Mucosa of gallbladder (tissue), 1 donor: ENCODE measurements at places on chromosomes 4 and X. TPM values are rescaled to one million over a fixed set of nuclear protein-coding genes. Genes with fewer than 3 reads are reported as not detected.

GRCh38 chrX:48992341-48992740, 9.7 kb downstream of the GRIPAP1 start:
- DNase-seq = no peak

DNA sequence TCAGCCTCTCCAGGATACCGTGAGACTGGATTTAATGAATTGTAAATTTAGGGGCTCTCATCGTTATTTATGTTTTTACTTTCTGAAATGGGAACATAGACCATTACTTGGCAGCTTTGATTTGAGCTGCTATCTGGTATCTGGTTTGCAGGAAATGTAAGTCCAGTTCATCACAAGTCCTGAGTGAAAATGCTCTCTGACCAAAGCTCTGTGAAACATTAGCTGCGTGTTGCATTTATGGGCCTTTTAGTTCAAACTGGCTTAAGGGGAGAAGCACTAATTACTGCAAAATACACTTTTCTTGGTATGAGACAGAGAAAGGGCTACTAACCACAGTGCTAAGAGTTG, 420 bp downstream of the CC2D2A start:
- DNase-seq = no peak

- DNase-seq = no peak
Measured at GRCh38 chrX:122833230-122833629, 350.8 kb upstream of the GRIA3 start.

- DNase-seq = no peak
Measured at GRCh38 chr4:8120501-8120900, 38.1 kb downstream of the ABLIM2 start.

DNA sequence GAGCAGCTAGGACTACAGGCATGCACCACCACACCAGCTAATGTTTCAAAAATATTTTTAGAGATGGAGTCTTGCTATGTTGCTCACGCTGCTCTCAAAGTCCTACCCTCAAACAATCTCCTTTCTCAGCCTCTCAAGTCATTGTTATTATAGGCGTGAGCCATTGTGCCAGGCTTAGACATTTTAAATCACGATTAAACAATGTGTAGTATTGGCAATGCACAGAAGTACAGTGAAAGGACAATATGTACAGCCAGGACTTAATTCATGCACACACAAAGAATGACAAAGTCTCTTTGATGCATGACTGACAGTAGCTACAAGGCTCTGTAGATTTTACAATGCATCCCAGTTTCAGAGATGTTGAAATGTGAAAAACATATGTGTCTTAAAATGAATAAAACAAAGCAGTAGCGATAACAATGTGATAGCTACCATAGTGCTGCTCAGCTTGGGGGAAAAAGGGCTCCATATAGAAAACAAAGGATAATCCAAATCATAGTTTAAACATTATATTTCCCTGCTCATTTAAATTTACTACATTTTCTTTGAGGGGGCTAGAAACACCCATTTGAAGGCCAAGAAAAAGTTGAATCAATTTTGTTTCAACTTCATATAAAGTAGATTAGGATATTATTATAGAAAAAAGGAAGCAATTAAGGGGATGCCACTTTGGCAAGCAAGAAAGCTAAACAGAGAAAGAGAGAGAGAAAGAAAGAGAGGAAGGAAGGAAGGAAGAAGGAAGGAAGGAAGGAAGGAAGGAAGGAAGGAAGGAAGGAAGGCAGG, 272.4 kb upstream of the SMIM31 start:
- DNase-seq = no peak

DNA sequence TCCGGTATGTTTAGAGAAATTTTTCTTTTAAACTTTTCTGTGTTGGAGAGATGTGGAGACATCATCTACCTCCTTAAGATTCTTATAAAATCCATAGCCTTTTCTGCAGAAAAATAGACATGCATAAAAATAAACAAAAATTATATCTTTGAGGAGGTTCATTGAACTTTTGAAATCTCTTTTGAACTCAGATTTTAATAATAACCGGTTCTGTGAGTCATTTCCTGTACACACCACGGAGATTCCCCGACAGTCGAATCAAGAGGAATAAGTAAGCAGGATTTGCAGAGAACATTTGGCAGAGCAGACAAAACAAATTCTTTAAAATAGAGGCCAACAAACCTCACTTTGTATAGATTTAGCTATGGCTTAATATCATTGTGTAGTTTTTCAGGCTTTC, 918.7 kb upstream of the POU3F4 start:
- no peak for DNase-seq

DNA sequence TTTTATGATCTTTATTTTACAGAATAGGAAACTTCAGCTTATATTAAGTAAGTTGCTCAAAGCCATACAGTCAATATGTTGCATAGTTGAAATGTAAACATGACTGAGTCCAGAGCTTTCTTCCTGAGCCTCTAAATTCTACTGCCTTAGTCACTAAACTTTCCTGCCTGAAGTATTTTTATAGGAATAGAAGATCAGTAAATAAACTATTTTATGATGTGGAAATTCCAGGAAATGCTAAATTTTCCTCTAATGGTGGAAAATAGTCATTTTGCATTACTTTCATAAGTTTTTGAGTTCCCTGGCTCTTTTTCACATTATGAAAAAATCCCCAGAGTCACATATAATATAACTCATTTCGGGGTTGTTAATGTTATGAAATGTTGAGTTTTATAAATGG, 182.8 kb downstream of the BANK1 start:
- no peak for DNase-seq

DNA sequence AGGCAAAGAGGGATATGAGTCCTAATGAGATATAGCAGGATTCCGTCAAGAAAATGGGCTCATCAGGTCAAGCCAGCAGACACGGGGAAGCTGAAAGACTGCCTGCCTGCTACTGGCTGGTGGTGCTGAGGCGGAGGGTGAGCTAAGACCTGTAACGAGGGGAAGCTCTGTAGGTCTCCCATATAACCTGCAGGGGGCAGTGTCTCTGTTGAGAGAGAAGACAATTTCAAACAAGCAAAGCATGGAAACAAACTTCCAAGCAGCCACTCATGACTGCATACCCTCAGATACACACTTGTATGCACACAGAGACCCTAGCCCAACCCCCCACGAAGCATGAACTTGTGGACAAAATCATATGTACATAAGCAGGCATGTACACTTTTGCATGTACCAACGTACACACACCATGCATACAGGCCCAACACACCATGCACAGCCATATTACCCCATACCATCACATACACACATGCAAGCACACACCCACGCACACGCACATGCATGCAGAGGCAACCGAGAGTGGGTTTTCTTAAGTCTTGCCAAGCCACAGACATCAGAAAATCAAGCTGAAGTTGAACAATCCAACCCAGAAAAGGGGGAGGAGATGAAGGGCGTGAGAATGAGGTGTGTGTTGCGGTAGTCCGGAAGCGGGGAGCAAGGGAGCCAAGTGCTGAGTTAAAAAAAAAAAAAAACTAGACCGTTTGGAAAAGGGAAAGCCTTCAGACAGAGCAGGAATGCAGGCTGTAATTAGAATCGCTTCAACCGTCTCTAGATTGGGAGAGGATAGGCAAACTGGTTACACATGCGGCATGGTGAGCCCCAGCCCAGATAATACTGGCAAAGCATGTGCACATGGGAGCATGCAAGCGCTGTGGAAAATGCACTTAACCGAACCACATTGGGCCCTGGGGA, 71.0 kb downstream of the PJA1 start:
- peak; percentile 40 for DNase-seq

DNA sequence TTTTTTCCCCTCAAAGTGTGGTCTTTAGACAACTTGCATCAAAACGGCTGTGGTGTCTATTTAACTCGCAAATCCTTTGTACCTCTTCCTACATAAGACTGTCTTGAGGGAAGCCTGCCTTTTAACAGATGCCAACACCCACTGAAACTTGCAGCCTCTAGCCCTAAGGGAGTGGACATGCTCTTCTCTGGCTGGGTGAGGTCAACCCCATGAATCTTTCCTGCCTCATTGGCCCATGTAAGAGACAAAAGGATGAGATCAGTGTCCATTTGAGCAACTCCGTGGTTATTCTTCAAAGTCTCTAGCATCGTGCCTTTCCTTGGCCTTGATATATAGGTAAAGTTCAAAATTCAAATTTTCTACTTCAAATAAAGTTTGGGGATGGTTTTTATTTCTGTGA, 134.7 kb downstream of the SHROOM3 start:
- no peak for DNase-seq

- DNase-seq = peak; percentile 45
Measured at GRCh38 chr4:144645631-144646522, at the start of gene HHIP. HHIP (plus strand) TSS chr4:144646156; CDS start chr4:144646676, 520 bp downstream.

DNA sequence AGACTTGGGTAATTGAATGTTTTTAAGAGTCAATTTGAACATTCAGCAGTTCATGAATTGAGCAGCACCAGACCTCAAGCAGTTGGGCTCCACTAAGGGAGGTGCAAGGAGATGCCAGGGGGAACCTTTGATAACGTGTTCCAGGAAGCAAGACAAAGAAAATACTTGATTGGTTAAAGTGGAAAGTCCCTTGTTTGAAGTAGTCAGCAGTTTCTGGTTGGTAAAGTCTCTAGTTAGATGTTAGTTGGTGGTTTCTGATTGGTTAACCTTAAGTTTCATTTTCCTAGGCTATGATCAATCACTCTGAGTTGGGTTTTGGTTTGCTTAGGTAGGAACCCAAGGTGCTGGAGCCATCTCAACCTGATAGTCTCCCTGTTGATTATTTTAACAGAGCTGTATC, 4.0 kb downstream of the HERC6 start:
- no peak for DNase-seq

DNA sequence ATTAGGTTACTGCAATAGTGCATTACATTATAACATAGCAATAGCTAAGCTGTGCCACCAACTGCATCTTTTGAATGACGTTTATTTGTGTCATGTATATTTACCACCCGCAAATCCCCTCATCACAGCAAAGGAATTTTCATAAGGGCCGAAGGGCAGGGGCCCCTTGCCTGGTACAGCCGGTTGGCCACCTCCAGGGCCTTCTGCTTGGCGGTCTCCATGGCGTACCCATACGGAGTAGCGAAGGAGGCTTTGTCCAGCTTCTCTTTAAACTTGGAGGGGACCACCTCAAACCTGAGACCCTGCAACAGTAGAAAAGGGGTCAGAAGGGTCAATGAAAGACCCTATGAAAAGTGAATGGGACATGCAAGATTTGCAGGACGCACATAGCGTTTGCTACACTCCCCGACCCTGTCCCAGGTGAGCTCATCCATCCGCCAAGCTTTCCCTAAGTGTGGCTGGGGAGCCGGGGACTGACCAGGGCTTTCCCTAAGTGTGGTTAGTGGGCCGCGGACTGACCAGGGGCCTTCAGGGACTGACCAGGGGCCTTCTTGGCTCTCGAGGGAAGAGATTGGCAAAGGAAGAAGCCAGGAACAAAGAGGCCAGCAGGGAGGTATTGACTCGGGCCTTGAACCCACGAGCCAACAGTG, 10.6 kb downstream of the ASMTL start:
- DNase-seq = no peak

DNA sequence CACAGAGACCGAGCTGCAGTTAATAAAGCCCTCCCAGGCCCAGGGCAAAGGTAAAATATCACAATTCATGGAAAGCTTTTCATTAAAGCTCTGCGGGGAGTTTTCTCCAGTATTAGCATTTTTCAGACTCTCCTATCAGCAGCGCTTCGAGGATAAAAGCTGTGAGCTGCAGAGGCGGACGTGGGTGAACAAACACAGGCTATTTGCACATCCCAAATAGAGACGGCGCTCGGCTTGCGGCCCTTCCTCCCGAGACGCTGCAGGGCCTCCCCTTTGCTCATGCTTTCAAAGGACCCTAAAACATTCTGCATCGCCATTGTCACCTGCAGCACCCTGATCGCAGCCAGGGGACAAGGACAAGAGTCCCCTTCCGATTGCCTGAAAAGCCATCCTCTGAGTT, 97.3 kb downstream of the SORCS2 start:
- no peak for DNase-seq

GRCh38 chr4:72444092-72444491, 124.9 kb downstream of the ADAMTS3 start:
- DNase-seq = no peak

- DNase-seq = no peak
Measured at GRCh38 chrX:13254870-13255269, 65.0 kb downstream of the ATXN3L start.

- no peak for DNase-seq
Measured at GRCh38 chrX:100328351-100328750, 81.7 kb downstream of the PCDH19 start.

- no peak for DNase-seq
Measured at GRCh38 chr4:21387683-21388082, 560.9 kb downstream of the KCNIP4 start.

DNA sequence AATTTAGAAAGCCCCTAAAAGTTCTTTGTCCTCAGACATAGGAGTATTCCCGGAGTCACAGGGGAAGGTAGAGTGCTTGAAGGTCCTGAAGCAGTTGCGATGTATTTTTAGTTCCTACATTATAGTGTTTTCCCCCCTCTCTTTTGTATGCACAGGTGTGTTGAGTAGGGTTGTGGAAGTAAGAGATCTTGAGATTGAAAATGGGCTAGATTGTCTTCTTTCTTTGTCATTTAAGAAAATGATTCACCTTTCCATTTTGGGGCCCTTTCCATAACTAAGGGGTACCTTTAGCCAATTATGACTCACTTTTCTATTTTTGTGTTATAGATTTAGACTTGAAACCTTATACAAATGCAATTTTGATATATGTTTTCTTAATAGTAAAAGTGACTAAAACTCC, 75.8 kb upstream of the AFF2 start:
- DNase-seq = no peak

- DNase-seq = no peak
Measured at GRCh38 chr4:2750719-2751605, 5.2 kb downstream of the TNIP2 start.

DNA sequence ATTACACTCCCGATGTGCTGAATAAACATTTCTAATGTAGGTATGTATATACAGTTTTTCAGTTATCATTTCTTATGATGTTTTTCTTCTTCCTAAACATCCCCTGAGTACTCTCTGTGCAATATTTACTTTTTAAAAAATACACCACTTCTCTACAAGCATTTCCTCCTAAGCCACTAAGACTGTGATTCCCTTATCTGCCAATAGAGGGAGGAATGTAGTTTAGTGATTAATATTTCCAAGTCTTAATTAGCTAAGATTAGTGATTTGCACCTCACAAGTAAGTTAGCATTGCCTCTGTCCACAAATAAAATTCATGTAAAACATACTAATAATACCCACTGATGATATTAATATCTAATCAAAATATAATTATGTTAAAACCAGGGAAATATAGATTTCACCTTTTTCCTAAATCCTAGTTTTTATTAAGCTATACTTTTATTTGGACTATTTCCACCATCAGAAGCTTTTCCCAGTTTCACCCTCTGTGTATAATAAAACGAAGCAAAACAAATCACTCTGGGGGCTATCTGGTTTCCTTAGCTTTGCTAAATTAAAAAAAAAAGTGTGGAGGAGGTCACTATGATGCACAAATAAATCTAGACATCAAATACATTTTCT, 909.1 kb downstream of the FAT4 start:
- DNase-seq = no peak

GRCh38 chr4:185421366-185422124, 4.2 kb downstream of the UFSP2 start:
- no peak for DNase-seq

The SLC2A9 gene
- 10.4 TPM for total RNA-seq

The MAGEA12 gene
- total RNA-seq = not detected

The RBM46 gene
- total RNA-seq = 1.3 TPM

The REPS2 gene
- total RNA-seq = 17.9 TPM

The UGT2A1 gene
- not detected for total RNA-seq

The UCHL1 gene
- 12.8 TPM for total RNA-seq

The CCDC110 gene
- total RNA-seq = 0.78 TPM

The EMCN gene
- 13.9 TPM for total RNA-seq

The FAM53A gene
- 1.6 TPM for total RNA-seq

The GC gene
- 2,230 TPM for total RNA-seq

The FAM236A gene
- total RNA-seq = not detected

The IQSEC2 gene
- total RNA-seq = 34.5 TPM

The RAB9B gene
- total RNA-seq = 5.7 TPM

The PLAC8 gene
- total RNA-seq = 8.2 TPM

The SSX4 gene
- not detected for total RNA-seq

The MSANTD1 gene
- 1.2 TPM for total RNA-seq
